ENCODE measurements at places on chromosomes 1 and 21.

DNA sequence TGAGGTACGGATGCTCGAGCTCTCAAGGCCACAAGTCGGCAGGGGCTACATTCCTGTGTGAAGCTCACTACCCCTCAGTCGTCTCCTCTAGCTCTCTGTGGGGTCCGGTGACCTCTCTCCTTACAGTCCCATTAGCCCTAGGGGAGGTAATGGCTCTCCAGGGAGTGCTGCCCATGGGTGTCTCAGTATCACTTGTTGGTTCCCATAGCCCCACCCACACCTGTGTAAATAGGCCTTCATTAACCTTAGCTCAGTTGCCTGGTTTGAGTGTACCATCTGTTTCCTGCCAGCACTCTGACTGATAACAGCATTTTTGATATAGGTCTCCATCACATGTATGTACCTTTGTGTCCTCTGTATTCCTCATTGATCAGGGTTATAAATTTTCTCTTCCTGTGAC, 133.2 kb upstream of the KCNJ15 start:
- no peak for DNase-seq

DNA sequence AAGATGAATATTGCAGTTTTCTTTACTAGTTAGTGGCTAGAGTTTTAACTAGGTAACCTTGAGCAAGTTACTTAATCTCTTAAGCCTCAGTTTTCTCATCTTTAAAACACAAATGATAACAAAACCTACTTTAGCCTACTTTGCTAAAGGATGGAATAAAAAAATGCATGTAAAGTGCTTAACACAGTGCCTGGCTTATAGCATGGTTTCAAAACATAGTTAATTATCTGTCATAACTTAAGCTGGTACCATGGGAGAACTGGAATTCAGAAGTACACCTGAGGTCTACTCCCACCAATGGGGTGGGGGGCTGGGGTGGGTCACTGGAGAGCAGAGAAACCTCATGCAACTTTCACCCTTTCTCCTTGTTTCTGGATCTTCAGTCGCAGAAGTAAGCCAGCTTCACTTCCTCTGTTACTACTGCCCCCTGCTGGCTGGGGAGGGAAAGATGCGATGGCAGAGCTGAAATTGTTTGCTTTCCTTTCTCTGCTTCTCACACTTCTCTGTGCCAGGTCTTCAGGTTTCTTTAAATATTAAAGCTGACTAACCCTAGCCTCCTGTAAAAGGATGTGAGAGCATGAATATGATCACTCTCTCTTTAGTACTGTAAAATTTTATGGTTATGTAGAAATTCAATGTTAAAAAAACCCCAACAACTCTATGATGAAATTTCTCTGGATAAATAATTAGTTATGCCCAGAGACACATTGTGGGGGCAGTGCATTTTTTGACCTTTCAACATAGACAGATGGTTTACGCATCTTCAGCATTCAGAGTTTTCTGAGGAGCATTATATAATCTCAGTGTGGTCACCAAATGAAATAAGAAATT, 324.2 kb downstream of the HLX start:
- peak; percentile 56 for DNase-seq

GRCh38 chr1:223678841-223679240, 13.3 kb upstream of the CAPN8 start:
- DNase-seq = no peak

- no peak for DNase-seq
Measured at GRCh38 chr1:42680921-42681683, 1.1 kb upstream of the YBX1 start.

Measured in HepG2 (cell line).